Hematopoietic multipotent progenitor cell treated with erythropoietin and hydrocortisone succinate and interleukin-3 and kit ligand, for 15 days (in vitro differentiated cells): ENCODE measurements at places on chromosomes 4 and X.

DNA sequence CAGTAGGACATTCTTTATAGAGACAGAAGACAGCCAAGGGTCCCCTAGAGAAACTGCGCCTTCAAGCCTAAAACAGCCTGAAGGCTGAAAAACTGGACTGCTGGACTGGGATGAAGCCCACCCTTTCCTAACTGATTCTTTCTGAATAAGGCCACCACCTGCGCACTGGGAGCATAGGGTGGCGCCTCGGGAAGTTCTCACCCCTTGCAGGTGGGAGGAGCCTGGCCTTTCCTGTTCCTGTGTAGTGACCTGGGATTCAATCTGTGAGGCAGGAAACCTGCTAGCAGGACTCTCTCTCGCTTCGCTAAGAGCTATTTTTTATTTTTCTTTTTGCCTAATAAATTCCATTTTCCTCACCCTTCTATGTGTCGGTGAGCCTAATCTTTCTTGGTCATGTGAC, 61.8 kb upstream of the KLHL13 start:
- no peak for DNase-seq

- no peak for DNase-seq
Measured at GRCh38 chr4:97142410-97142809, 1000.9 kb downstream of the STPG2 start.

DNA sequence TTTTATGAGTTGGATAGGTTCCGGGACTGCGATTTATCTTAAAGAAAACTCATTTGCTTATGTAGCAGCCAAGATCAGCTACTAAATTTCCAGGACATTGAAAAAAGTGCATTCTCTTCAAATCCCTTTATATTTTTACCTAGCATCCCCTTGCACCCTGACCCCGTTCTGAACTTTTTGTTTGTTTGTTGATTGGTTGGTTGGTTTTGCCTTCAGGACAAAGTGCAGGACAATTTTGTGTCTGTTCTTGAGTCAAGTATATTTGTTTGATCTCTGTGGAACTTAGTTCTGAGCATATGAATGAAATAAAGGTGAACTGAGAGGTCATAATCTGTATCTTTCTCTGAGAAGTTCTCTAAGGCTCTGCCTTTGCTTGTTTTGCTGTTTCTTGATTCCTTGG, 12.8 kb upstream of the TAPT1 start:
- DNase-seq: no peak

DNA sequence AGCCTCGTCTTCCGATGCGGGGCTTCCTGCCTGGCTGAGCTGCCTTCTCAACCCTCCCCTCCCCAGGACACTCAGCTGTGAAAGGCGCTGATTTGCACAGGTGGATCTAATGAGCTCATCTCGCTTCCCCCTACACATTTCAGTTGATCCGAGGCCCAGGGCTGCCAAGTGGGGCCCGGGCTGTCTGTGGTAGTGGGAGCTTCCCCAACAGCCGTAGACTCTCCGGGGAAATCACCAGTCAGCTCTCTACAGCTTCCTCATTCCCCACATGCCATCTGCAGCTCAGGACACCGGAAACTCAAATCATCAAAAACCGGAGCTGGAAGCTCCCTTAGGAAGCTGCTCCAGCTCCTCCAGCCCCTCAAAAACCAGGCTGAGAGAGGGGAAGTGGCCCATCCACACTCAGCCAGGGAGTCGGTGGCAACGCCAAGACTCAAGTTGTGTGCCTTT, 56.2 kb downstream of the SMIM20 start:
- no peak for DNase-seq

DNA sequence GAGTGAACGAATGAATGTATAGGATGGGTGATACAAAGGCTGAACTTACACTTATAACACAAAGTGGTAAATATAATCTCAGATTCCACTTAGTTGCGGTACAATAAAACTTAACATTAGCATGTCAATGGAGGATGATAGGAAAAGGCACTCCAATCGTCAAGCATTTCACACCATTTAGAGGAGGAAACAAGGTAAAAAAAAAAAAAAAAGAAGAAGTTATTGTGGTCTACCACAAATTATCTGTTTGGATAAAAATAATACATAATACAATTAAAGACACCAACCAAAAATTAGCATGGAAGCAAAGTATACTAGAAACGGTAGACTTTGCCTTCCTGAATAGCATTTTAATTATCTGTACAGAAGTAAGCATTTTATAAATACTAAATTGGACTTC, 205.5 kb downstream of the PPP3CA start:
- no peak for DNase-seq

GRCh38 chr4:73451404-73451803, 15.4 kb downstream of the AFP start:
- no peak for DNase-seq

DNA sequence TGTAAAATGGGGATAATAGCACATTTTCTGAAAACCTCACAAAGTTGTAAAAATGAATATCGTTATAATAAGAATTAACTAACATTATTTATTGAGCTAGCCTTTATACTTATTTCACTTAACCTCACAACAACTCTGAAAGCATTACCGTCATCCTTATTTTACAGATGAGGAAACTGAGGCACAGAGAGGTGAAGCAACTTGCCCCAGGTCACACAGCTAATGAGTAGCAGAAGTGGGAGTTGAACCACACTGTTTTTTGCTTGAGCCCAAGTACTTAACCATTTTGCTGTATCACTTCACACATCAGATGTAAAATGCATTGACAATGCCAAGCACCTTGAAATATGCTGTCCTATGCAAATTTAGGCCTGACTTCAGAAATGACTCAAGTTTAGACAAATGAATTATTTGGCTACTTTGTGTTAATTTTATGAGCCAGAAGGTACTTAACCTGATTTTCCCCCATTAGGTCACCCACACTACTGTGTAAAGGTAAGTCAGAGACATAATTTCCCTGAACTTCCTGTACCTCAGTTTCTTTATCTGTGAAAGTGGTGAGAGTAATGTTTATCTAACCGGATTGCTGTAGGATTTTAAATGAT, 23.1 kb downstream of the CD40LG start:
- DNase-seq: no peak

GRCh38 chr4:73098713-73099112, 29.2 kb upstream of the COX18 start:
- no peak for DNase-seq

- DNase-seq: no peak
Measured at GRCh38 chr4:155608225-155608885, 58.3 kb upstream of the GUCY1A1 start.

DNA sequence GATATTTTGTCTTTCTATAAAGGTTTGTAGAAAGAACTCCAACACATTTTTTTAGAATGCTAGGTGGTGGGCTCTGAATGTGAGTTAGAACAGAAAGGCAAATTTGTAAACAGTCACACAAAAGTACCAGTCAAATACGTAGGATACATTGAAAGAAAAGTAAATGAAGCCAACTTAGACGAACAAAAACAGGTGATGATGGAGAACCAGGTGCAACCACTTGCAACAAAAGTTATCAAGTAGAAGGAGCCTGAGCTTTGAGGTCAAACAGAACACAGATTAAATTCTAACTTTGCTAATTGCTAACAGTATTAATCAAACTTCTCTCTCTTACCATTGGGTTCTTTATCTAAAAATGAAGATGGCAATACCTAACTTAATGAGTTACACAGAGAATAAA, 62.7 kb upstream of the DAPP1 start:
- DNase-seq: no peak
